ENCODE measurements at places on chromosomes 4 and X.

DNA sequence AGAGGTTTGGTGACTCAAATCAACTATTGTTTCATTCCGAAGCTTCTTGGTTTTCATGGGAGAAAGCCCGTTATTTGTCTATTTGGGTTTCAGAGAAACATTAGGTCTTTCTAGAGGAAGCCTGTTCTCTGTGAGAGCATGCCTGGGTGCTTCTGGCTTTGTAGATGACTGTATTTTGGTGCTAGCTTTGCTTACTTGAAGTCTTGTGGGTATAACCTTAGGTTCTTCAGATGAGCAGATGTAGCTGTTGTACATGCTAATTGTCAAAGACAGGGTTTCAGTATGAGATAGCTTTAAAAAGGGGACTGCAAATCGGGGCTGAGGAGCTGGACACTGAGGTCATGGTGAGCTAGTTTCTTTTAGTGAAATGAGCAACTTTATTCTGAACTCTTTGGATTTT, 7.9 kb upstream of the STOX2 start:
- no peak for DNase-seq

- no peak for DNase-seq
These were observed 21.2 kb downstream of the KLF3 start for GRCh38 chr4:38684951-38685844.

GRCh38 chrX:40646489-40647306, 663 bp downstream of the CXorf38 start:
- DNase-seq: peak; percentile 75

DNA sequence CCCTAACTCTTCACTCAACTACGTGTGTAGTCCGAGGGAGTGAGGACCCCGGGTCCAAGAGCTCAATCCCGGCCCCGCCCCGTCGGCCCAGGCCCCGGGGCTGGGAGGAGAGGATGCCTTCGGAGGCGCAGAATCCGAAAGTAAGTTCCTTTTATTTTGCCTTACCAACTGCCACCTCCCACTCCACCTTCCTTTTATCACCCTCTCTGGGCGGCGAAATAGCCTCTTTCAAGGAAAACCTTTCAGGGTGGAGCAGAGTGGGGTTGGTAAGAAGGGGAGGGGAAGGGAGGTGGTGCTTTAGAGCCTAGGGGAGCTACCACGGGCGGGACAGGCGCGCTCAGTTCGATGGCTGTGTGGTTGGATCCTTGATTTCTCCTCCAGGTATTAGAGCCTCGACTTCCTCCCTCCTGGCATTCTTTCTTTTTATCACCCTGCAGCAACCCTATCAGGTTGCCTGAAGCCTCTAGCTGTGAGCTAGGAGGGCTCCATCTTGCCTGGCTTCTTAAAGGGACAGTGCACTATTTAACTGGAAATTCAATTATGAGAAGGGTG, 191.2 kb downstream of the RRAGB start:
- DNase-seq: peak; percentile 56

DNA sequence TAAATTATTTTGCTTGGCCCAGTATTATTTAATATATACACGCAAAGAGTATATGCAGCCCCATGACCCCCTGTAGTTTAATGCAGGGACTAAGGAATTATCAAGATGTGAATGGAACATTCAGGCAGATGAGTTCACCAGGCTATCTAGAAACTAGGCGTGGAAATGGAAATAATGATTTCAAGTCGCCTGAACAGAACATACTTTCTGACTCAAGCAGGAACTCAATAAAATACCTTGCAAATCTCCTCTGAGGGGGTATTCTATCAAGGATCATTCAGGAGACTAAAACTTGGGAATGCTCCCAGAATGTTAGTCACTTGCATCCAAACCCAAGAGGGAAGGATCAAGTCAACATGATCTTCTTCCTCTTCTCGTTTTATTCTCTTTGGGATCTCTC, 59.6 kb upstream of the RASSF6 start:
- no peak for DNase-seq

DNA sequence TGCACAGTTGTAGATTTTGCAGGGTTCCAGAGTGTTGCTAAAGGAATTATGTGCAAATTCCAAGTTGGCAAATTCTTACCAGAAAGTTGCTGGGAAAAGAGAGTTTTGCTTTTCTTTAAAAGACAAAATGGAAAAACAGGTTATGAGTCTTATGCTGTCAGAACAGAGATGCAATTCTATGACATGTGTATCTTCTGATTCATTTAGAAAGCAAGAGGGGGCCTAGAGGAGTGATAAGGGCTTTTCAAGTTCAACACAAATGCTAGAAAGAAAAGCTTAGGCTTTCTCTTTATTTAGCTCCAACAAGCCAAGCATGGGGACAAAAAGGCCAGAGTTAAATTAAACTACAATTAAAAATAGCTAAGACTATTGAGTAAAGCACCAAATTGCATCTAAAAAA, 72.4 kb upstream of the GATB start:
- no peak for DNase-seq

GRCh38 chrX:134024686-134025377, 39.4 kb upstream of the GPC3 start:
- DNase-seq: no peak
